ENCODE measurements at places on chromosomes 16 and 17.

DNA sequence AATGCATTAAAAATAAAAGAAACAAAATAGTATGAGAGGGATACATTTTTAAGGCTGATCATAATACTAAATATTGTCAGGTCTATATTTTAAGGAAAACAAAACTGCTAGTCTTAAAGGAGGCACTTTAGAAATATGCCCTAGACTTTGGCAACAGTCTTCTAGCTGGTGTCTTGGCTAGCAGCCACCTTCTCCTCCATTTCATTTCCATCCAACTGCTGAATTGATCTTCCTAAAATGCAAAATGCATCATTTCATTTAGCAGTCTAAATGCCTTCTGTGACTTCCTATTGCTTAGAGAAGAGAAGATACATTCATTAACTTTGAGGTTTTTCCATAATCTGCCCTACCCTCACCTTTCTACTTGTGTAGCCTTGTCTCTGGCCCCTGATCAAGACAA, 1404.1 kb downstream of the CDH11 start:
- DNase-seq = no peak

DNA sequence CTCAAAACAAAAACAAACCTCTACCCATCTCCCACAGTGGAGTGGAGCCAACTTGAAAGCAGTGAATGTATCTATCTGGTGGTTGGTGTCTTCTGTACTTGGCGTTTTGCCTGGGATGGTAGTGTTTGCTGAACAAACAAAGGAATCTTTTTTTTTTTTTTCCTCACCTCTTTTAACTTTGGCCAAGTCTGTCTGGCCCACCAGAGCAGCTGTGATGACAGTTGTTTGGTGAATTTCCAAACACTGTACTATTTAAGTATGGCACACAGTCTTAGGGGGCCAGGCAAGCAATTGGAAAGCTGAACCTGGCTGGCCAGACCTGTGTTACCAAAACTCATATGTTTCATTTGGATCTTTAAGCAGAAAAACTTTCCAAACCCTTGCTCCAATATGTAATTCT, 101.8 kb upstream of the CDH13 start:
- no peak for DNase-seq

DNA sequence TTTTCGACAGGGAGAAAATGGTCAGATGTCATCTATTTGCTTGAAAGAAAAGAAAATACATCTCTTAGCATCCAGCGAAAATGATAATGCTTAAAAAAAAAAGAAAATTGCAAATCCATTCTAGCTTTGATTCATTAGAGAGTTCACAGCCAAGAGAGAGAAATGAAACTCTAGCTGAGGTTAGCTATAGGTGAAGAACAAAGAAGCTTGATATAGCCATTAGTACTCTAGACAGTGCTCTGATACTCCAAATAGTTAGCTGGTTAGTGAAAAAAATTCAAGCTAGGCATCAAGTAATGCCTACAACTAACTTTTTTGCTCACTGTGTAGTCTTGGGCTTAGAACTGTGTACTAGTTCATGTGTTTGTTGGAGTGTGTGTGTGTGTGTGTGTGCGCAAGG, 721.6 kb upstream of the SOX9 start:
- no peak for DNase-seq

GRCh38 chr17:61189968-61190367, 209.7 kb upstream of the TBX2 start:
- no peak for DNase-seq

- no peak for DNase-seq
These were observed 7.4 kb downstream of the MAF start for GRCh38 chr16:79593074-79593531.

DNA sequence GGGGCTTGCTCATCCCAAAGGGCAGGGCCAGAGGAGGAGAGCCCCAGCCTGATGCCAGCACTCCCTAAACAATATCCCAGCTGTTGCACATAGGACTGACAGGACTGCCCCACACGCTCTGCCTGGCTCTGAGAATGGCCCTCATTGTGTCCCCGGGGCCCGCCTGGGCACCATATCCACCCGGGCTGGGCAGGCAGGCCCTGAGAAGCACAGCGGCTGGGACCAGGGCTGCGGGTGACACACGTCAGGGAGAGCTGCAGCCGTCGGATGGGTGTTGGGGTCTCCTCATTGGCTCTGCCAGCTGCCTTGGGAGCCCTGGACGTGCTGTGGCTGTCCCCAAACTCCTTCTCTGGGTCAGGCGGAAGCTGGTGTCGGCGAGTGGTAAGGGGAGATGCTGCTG, 4.2 kb downstream of the BCAR1 start:
- DNase-seq = no peak

DNA sequence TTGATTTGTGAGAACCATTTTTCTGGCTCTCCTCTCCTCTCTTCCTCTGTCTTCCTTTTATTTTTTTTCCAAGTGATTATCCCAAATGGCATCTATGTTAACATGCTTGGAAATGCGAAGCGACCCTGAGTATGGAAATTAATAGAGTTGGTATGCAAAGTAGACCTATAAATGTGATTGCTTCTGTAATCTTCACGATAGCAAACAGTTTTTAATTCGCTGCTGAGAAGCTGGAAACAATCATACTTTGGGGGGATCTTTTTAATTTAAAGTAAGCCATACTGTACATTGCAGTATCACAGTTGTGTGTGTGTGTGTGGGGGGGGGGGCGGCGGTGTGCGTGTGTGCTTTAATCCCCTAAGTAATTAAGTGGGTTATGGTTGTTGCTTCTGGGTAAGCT, 233.3 kb downstream of the CDH13 start:
- DNase-seq = no peak

DNA sequence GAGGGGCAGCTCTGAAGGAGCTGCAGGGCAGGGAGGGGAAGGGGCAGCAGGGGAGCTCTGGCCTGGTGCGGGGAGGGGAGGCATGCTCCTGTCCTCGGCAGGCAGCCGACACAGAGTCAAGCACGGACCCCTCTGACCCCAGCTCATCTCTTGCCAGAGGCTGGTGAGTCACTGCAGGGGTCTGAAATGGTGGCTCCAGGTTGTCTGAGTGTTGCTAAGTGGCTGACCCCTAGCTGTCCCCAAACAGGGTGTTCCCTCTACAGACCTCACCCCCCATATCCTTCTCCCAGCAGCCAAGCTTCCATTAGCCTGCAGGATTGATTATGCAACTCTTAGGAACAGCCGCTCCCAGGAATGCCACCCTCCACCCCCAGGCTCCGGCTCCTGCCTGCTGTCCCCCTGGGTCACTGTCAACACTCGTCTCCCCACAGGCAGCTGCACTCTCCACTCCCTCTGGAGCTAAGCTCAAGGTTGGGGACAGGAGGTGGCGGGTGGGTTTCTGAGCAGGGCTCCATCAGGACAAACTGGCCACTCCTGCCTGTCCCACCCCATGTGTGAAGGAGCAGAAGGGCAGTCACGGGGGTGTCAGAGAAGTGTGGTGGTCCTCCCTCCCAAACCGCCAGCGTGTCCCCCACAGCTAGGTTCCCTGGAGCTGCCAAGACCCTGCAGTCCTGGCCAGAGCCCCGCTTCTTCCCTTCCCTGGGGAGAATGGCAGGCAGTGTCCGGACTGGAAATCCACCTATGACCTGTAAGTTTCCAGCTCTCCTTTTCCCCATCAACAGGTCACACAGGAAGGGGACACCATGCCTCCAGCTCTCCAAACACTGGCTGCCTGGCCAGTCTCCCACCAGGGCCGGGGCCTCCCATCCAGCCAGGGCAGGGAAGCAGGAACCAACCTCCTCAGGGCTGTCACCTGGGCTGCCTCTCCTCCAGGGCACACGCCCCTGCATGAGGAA, 1.0 kb downstream of the MYLK3 start:
- DNase-seq = no peak

DNA sequence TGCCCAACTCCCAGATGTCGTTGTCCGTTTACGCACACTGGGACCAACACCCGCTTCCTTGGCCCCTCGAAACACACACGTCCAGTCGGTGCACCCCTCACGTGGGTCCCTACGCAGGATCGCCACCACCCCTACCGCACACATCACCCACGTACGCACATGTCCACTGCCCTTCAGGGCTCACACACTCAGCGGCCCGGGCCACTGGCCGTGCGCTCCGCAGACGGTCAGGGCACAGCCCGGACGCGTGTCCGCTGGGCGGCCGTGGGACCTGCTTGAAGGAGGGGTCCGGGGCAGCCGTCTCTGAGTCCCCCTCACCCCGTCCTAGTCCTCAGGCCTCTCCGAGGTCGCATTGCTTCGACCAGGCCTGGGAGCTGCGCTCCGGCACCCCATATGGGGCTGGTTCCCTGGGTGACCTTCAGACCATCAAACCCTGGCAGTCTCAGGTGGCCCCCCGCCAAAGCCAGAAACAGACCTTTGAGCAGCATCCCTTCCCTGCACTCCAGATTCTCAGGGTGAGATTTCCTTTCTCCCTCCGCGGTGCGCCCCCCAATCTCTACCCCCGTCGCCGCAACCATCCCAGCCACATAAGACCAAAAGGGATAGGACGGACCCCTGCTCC, 914 bp upstream of the GPRC5B start:
- DNase-seq = peak; percentile 16

DNA sequence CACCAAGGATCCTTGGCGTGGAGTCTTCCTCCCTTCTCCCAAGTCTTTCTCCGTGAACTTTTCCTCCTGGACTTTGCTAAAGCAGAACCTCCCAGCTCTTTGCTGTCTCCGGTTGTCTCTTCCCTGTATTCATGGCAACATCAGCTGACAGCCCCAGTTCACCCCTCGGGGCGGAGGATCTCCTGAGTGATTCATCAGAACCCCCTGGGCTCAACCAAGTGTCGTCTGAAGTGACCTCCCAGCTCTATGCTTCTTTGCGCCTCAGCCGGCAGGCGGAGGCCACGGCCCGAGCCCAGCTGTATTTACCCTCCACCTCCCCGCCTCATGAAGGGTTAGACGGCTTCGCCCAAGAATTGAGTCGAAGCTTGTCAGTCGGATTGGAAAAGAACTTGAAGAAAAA, 943 bp downstream of the CNTROB start:
- DNase-seq = peak; percentile 44

DNA sequence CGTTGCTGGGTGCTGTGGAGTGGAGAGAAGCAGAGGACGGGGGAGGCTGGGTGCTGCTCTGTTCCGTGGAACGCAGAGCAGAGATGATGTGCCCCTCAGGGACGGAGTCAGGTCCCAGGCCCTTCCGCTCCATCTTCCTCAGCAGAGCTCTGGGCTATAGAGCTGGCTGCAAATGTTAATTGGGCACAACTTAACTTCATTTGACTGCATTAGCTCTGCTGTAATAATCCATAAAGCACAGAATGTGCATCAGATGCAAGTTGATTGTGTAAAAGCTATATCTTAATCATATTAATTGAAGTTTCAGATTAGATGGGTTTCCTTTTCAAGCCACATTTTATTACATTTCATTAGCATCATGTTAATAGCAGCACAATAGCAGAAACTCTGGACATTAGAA, 212.6 kb downstream of the ABCC12 start:
- no peak for DNase-seq

- no peak for DNase-seq
These were observed 19.8 kb downstream of the ANKFN1 start for GRCh38 chr17:56173026-56173425.

Data from stimulated activated naive CD8-positive, alpha-beta T cell treated with anti-CD3 and anti-CD28 coated beads, Interleukin-15, Interleukin-2, amounts not matched to agents 100 U/mL and 50 U/mL, for 24 hours (primary cell).